Activated T-helper 1 cell treated with anti-CD3 and anti-CD28 coated beads, Interleukin-2, amount 50 U/mL, for 16 hours (primary cell): ENCODE measurements at places on chromosomes 2 and 18.

- DNase-seq, result no peak
Measured at GRCh38 chr2:39728941-39729351, 50.1 kb downstream of the THUMPD2 start.

DNA sequence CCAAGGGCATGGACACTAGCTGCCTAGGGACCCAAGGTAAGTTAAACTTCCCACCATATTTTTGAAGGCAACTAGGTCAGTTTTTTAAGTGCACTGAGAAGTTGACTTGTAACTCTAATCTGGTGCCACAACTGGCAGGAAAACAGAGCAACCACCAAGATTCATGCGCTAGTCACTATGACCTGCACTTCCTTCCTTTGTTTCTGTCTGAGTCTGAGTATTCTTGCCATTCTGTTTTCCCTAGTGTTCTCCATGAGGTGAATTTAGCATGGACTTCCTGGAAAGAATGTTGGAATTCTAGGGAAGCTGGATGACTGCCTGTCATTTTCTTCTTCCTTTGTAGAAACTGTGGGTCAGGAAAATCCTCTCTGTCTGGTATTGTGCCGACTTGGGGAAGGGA is 249.0 kb downstream of the GALNT13 start:
- no peak for DNase-seq

DNA sequence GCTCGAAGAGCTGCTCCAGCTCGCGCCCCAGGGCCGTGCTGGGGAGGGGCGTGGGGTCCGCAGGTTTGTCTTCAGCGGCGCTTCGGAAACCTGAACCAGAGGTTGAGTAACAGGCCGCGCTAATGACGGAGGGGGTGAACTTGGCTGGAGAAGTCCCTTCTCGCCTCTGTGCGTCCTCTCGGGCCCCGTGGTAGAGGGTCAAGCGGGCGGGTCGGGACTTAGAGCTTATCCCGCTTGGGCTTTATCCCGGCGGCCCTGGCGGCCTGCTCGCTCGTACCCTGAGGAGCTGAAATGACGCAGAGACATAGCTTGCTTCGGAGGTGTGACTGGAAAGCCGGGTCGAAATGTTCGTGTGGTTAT is 479 bp downstream of the RNMT start:
- peak; percentile 6 for DNase-seq

DNA sequence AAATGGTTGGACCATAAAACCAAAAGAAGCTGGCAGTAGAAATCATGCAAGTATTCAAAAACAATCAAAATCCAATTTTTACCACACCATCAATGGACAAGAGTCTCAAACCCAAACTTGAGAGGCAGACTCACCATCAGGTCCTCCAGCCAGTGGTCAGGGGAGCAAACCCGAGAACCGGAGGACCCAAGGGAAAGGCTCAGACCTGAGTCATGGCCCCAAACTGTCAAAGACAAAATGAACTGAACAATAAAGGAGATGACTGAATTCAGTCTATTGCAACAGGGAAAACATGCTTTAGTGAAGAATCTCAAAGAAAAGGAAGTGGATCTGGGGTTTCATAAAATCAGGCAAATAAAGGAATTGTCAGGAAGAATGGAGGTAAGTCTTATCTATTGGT is 150.7 kb upstream of the MGAT5 start:
- no peak for DNase-seq

DNA sequence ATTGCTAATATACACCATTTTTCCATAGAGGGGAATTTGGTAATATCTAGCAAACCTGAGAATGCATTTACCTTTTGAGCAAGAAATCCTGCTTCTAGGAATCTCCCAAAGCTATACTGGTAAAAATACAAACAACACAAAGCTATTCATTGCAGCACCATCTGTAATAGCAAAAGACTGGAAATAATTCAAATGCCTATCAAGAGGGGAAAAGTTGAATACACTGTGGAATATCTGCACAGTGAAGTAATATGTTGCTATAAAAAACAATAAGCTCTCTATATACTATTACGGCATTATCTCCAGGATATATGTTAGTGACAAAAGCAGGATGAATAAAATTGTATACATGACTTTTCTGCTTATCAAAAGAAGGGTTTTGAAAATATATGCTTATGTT is 112.3 kb upstream of the CHAC2 start:
- no peak for DNase-seq

DNA sequence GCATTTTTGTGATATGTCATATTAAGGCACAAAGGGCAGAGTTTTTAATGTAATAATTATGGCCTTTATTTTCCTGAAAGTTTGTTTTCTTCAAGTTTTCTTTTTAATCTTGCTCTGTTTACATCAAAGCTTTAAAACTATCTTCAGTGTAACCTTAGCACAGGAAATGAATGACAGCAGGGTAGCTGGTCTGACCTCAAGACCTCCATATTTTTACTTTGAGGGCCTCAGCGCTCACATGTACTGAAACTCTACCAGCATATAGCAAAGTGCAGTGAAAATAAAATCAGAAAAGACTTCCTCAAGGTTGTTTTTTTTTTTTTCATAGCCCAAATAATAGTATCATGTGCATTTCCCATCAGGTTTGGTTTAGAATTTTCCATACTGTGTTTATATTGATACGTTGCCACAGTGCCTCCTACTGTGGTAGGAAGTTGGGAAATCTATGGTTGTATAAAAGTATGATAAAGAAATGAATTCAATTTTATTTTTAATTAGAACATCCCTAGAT is 163.4 kb downstream of the UBE2E3 start:
- DNase-seq, result no peak

- no peak for DNase-seq
Measured at GRCh38 chr18:3251249-3251962, 3.8 kb downstream of the MYL12A start.

DNA sequence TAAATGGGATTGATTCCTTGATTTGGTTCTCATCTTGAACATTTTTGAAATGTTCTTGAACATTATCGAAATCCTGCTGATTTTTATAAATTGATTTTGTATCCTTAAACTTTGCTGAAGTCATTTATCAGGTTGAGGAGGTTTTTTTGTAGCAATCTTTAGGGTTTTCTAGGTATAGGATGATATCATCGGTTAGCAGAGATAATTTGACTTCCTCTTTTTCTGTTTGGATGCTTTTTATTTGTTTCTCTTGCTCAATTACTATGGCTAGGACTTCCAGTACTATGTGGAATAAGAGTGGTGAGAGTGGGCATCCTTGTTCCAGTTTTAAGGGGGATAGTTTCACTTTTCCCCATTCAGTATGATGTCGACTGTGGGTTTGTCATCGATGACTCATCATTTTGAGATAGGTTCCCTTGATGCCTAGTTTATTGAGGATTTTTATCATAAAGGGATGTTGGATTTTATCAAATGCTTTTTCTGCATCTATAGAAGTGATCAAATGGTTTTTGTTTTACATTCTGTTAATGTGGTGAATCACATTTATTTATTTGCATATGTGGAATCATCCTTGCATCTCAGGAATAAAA is 201.5 kb upstream of the ZSWIM2 start:
- DNase-seq, result no peak

DNA sequence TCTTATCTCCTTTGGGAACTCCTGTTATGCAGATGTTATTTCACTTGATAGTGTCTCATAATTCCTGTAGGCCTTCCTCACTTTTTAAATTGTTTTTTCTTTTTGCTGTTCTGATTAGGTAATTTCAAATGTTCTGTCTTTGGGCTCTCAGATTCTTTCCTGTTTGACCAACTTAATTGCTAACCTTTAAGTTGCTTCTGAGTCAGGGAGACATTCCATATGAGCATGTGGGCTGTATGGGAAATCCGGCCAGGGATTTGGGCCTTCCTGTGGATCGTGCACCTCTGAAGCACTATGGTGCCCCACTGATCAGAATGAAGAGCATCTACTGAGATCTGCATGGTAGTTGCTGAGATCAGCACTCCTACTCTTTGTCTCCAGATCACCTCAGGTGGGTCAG is 44.7 kb upstream of the REEP1 start:
- DNase-seq, result no peak

DNA sequence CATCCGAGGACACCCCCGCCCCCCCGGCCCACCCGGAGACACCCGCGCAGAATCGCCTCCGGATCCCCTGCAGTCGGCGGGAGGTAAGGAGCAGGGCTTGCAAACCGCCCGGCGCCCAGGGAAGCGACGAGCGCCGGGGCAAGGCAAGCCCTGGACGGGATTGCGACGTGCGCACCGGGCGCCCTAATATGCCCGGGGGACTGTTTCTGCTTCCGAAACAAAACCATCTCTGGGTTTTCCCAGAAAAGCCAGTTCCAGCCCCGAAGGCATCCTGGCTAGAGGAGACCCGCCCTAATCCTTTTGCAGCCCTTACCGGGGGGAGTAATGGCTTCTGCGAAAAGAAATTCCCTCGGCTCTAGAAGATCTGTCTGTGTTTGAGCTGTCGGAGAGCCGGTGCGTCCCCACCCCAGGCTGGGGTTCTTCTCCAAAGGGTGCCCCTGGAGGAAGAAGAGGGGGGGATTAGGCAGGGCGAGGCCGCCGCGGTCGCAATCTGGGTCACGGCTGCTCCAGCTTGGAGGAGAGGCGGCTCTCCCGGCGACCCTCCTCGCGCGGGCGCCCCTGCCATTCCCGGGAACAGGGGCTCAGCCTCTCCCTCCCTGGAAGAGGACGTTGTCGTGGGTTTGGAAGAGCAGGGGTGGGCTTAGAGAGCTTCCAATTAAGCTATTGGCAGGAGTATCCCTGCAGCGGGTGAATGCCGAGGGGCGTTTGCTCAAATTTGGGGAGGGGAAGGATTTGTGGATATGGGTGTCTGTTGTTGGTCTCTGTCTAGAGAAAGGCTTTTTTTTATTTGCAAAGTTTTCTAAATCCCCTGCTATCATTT is 521 bp downstream of the MYCN start:
- DNase-seq, result no peak

GRCh38 chr18:29749704-29750103 is 1292.8 kb downstream of the DSC3 start:
- DNase-seq, result no peak

- DNase-seq, result no peak
Measured at GRCh38 chr18:74544898-74545297, 10.6 kb downstream of the CNDP1 start.

DNA sequence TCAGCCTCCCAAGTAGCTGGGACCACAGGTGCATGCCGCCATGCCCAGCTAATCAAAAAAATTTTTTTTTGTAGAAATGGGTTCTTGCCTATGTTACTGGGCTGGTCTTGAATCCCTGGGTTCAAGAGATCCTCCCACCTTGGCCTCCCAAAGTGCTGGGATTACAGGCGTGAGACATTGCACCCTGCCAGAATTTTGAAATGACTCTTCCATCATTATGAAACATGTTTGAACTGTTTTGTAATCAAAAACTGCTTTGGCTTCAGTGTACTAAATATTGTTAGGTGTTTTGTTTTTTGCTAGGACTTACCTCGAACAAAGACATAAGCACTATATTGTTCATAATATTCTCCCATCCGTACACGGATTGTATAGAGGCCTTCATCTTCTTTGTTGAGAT is 55.8 kb downstream of the MYOM1 start:
- DNase-seq, result no peak

DNA sequence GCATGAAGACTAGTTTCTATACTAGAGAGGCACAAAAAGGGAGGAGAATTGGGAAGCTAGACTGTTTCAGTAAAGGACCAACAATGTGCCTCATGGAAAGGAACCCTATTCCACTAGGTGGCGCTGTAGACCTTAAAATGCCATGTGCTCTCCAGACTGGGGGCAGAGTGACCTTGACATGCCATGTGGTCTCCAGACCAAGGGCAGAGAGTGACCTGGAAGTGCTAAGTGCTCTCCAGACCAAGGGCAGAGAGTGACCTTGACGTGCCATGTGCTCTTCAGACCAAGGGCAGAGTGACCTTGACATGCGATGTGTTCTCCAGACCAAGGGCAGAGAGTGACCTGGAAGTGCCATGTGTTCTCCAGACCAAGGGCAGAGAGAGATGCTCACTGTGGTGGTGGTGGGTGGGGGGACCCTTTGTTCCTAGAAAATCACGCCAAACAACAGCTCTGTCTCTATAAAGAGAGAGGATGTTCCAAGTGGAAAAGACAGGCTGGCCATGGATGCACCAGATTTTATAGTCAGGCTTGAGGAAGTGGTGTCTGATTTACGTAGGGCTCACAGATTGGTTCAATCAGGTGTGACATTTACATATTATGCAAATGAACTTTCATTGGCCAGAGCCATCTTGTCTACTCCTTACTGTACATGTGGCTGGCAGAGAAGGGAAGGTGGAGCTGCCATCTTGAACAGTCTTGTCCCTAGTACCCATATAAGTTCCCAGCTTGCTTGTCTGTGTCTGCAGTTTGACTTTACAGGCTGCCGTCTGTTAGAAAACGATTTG is 344.0 kb upstream of the DDX18 start:
- no peak for DNase-seq

DNA sequence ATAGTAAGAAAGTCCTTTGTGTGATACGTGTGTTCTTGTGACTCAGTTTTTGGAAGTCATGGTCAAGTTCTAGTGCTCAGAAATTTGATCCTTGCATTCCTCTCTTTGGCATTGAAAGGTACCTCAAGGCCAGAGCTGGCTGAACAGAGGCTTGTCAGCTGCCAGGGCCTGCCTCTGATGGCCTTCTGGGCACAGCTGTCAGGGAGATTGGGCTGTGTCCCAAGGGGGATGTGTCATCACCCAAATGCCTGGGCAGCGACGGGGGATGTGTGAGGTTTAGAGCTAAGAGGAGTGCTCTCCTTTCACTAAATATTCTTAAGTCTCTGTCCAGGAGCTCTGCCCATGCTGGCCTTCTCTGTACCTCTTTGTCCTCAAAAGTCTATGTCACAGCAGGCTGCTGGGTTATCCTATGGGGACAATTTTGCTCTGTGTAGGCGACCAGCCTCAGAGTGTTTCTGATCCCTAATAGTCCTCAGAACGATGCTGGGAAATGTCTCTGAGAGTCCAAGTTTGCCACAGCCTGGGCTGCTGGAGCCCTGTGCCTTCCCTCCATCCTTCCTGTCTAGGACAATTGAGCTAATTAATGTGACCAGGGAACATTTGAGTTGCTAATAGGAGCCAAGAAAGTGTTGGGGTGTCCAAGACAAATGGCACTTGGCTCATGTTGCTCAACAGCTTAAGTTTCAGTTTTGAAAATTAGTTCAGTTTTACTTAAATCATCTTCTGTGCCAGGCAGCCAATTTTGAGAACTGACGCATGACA is 115.4 kb upstream of the ZNF521 start:
- DNase-seq, result no peak

GRCh38 chr2:139170406-139170805 is 390.2 kb upstream of the NXPH2 start:
- no peak for DNase-seq

- DNase-seq, result no peak
Measured at GRCh38 chr2:64036034-64036705, 16.9 kb upstream of the VPS54 start.

- no peak for DNase-seq
Measured at GRCh38 chr2:10402062-10402585, 46.0 kb downstream of the ODC1 start.

GRCh38 chr18:32877371-32877770 is 104.5 kb upstream of the KLHL14 start:
- DNase-seq, result no peak

- no peak for DNase-seq
Measured at GRCh38 chr2:143640826-143641225, 511.6 kb downstream of the ARHGAP15 start.

DNA sequence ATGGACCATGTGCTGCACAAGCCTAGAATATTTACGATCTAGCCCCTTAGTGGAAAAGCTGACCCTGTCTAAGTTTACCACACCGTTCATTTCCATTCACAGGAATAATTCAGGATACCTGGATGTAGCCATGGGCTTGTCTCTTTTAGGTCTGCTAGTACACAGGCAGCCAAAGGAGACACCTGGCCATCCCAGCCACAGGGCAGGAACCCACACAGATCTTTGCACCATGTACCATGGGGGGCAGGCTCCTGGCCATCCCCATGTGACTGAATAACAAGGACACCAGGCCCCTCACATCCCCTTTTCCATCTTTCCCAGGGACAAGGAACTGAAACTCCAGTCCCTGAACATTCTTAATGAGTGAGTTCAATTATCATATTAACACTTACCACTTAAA is 467.3 kb upstream of the MYT1L start:
- DNase-seq, result no peak
